Activated naive CD4-positive, alpha-beta T cell treated with anti-CD3 and anti-CD28 coated beads for 36 hours (primary cell): ENCODE measurements at places on chromosomes 2 and 18. TPM values are rescaled to one million over a fixed set of nuclear protein-coding genes. Genes with fewer than 3 reads are reported as not detected.
A peak's percentile ranks its signal among the peaks of the same experiment; 100 is the strongest.

DNA sequence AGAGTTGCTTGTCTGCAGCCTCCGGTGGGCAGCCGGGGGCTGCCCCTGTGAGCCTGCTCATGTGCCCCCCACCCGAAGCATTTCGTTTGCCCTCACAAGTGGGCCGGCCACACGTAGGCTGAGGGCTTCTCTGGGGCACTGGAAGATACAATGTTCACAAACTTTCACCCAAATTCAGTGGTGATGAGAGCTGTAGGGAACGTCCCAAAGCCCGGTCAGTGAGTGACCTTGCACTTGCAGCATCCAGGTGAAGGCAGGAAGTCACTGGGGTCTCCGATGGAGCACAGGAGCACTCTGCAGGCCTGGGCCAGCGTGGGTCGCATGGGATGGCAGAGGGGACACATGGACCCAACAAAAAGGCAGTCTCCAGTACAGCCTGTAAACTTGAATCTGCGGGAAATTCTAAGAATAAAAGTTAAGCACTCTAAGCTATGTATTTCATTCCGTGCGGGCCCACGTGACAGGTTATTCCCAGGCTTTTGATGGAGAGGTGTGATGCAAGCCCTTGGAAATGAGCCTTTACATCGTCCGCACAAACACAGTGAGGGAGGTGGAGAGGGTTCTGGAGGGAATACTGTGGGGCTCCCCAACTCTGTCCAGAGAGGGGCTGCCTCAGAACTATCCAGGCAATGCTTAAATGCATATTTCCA, 42.5 kb downstream of the CNGA3 start:
- no peak for DNase-seq

DNA sequence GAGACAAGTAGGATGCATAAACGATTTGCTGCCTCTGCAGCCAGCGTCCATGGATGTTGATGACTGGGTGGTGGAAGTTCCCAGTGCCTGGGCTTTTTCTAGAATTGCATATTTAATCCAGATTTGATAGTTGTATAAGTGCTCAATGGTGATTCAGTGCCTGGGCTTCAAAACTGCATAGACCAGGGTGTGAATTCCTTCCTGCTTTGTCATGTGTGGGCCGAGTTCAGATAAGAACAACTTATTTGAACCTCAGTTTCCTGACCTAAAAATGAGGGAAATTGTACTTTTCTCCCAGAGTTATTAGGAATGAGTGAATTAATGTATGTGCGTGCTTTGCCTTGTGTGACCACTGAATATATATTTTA, 154.6 kb downstream of the WDSUB1 start:
- no peak for DNase-seq

FAM237A gene
- total RNA-seq = not detected

RESP18 gene
- total RNA-seq = not detected

AMER3 gene
- not detected for total RNA-seq

GRCh38 chr2:196381464-196381863, 210.1 kb upstream of the STK17B start:
- DNase-seq = no peak

DNA sequence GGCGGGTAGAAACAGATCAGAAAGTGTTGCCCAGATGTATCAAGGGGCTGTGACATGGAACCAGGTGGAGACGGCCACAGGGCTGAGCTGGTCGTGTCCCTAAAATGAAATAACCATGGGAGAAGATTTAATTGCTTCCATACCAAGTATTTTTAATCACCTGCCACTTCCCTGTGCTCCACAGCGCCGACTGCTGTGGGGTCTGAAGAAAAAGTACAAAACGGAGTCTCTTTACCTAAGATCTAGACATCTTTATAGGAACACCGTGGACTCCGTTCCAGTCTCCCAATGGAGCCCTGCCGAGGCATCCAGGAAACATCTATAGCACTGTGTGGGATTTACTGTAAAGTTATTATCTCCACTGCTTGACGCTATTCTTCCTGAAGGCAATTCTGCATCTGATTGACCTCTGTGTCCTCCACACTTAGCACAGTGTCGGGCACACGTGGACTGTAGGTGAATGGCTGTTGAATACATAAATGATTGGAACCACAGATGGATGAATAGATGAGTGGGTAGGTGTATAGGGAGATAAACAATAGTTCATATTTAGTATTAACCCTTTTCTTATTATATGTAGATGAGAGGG, 21.6 kb upstream of the GYPC start:
- DNase-seq = peak; percentile 45

DSC3 gene
- not detected for total RNA-seq

C2orf78 gene
- total RNA-seq = not detected

GRCh38 chr18:56890632-56891031, 239.5 kb downstream of the WDR7 start:
- no peak for DNase-seq

DNA sequence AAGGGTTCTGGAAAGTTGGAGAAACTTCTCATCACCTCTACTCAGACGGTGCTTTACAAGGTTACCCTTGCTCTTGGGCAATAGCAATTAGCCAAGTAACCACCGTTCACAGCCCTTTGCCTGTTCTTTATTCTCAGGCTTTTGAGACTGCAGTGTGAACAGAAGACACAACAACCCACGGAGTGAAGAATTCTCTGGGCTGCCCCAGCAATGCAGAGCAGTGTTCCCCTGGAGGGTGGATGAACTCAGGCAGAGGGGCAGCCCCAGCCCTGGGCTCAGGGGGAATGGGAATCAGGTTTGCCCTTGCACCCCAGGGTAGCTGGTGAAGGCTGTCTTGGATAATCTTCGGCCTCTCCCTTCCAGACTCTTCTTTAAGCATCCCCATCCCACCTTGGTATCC, 69.1 kb downstream of the MCFD2 start:
- no peak for DNase-seq

- DNase-seq = no peak
Observed at GRCh38 chr2:44618251-44619023, 256.7 kb downstream of the CAMKMT start.

MARS2 gene
- total RNA-seq = 8.8 TPM

IL36A gene
- total RNA-seq = not detected

DNA sequence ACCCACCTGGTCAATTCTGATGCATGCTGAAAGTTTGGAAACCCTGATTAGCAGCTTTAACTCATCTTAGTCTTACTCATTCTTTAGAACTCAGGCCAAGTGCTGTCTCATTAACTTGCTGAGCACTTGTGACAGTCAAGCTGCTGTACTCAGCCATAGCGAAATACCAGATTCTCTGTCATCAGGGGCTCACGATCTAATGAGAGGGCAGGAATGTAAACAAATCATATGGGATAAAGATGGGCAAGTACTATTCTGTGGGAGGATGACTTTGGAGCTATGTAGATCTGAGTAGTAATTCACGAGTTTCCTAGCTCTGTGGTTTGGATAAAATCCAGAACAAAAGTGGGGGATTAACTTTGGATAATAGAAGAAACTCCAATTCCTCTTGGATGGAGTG, 376.6 kb downstream of the HRH4 start:
- no peak for DNase-seq

DNA sequence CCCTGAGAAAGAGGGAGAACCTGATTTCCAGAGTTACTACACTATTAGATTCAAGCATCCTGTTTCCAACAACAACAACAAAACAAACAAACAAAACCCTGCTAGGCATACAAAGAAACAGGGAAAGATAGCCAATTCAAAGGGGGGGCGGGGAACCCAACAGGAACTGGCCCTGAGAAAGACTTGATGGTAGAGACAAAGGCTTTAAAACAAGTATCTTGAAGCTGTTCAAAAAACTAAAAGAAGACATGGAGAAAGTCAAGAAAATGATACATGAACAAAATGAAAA, 147.1 kb downstream of the THADA start:
- no peak for DNase-seq

WBP1 gene
- 40.0 TPM for total RNA-seq

GRCh38 chr2:200275295-200276013, 31.0 kb upstream of the SPATS2L start:
- no peak for DNase-seq

GRCh38 chr2:22887426-22887825, 497.6 kb upstream of the KLHL29 start:
- DNase-seq = no peak

GRCh38 chr2:107323946-107324565, 438.1 kb upstream of the ST6GAL2 start:
- DNase-seq = no peak

DNA sequence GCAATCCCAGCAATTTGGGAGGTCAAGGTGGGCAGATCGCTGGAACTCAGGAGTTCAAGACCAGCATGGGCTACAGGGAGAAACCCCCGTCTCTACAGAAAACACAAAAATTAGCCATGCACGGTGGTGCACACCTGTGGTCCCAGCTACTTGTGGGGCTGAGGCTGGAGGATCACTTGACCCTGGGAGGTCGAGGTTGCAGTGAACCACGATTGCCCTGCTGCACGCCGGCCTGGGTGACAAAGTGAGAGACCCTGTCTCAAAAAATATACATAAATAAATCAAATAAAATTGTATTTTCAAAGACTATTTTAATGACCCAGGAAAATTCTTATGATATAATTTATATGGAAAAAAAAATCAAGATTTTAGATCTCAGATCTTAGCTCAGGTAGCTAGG, 191.5 kb downstream of the ZFP36L2 start:
- DNase-seq = no peak

- no peak for DNase-seq
Observed at GRCh38 chr2:19774805-19775176, 127.0 kb downstream of the TTC32 start.

DNA sequence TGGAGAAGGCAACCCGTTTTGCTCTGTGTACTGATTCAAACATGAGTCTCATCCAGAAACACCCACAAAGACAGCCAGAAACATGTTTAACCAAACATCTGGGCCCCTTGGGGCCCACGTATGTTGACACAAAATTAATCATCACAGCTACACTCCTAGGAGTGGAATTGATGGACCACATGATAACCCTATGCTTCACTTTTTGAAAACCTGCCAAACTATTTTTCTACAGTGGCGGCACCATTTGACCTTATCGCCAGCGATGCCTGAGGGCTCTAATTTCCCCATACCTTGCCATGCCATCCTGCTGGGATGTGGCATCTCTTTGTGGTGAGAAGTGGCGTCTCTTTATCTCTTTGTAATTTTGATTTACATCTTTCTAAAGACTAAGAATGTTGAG, 38.5 kb downstream of the PSMG2 start:
- DNase-seq = no peak

- no peak for DNase-seq
Observed at GRCh38 chr2:71129902-71130151, 202 bp downstream of the MCEE start.

EVX2 gene
- not detected for total RNA-seq

VPS54 gene
- 7.7 TPM for total RNA-seq
